ENCODE measurements at places on chromosomes 12 and 14.

DNA sequence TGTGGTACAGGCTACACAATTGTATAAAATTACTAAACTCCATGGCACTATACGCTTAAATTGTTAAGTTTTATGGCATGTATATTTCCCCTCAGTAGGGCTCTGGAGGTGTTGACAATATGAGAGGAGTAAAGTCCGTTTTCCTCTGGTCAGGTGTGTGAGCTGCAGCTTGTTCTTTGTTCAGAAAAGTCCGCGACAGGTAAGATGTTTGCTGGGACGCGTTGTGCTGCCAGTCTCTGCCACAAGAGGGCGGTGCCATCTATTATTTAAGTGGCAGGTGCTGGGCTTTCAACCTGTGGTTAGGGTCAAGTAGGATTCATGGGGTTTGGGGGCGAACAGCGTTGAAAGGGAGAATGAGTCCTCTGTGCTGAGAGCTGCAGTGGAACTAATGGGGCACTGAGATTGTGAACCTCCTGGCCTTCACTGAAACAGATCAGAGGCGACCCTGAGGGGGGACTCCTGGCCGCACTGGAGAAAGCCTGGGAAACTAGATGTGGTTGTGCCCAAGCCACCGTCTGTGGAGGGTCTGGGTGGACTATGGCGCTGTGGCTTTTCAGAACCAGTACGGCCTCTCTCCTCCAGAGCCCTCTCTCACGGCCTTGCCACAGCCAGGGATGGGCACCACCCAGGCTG is 179.0 kb downstream of the SLC15A4 start:
- no peak for DNase-seq

DNA sequence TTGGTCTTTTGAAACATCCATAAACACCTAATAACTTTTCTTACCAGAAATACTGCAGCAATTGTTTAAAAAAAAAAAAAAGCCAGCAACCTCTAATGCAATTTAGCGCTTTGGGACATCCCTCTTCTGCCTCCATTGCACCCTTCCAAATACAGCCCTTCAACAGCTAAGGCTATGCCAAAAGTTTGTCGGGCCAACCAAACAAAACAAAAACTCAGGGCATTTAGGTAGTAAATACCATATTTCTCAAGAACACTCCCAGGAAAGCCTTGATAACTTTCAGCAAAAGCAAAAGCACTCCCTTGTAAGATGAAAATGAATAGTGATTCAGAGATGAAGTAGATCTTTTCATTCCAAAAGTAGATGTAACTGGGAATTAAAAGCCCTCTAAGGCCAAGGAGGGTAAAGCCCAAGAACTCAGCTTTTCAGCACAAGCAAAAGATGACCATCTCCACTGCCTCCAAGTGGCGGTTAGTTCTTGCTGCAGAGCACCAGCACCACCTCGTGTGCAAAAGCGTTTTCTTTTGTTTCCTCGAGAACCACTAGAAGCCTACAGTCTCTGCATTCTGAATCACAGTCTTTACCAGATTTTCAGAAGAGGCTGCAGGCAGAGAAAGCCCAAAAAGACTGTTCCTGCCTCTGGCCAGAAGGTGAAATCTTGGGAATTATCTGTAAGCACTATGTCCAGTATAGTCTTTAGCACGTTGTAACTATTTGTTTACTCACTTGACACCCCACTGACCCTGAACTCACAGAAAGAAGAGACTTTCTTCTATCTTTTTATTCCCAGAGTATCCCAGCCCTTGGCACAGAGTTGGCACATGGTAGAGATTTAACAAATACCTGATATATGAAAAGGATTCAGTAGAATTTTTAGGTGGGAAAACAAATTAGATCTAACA is 53.1 kb downstream of the SIX6 start:
- DNase-seq: no peak

GRCh38 chr12:42641221-42641885 is 51.8 kb upstream of the PRICKLE1 start:
- DNase-seq: no peak

GRCh38 chr12:120799243-120800045 is 73.8 kb downstream of the ACADS start:
- no peak for DNase-seq

- no peak for DNase-seq
These were observed 779.0 kb upstream of the FLRT2 start for GRCh38 chr14:84750763-84751554.

GRCh38 chr12:124737040-124737419 is 126.6 kb downstream of the SCARB1 start:
- DNase-seq: no peak

GRCh38 chr12:13060581-13060980 is 16.4 kb downstream of the FAM234B start:
- DNase-seq: no peak

Data from stimulated activated CD4-positive, alpha-beta T cell treated with anti-CD3 and anti-CD28 coated beads, Interleukin-15, amount 100 ng/mL, for 1 hour (primary cell).